Kidney glomerular epithelial cell (primary cell): ENCODE measurements at places on chromosomes 11 and 22.

DNA sequence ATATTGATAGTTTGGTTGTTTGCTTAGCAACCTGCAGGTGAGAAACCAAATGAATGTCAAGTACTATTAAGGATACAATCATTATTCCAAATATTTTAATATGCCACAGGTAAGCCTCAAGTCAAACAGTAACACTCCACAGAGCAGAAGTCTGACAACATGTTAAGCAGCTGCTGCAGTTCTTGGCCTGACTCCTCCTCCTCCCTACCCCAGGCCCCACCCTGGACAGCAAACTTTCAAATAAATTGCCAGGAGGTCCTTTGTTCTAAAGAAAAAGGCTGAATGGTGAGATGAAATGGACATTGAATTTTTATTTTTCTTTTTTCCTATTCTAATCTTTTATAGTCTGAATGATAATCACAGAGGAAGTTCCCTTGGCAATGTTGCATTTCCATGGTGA is 260.0 kb upstream of the POU2AF2 start:
- DNase-seq: no peak

DNA sequence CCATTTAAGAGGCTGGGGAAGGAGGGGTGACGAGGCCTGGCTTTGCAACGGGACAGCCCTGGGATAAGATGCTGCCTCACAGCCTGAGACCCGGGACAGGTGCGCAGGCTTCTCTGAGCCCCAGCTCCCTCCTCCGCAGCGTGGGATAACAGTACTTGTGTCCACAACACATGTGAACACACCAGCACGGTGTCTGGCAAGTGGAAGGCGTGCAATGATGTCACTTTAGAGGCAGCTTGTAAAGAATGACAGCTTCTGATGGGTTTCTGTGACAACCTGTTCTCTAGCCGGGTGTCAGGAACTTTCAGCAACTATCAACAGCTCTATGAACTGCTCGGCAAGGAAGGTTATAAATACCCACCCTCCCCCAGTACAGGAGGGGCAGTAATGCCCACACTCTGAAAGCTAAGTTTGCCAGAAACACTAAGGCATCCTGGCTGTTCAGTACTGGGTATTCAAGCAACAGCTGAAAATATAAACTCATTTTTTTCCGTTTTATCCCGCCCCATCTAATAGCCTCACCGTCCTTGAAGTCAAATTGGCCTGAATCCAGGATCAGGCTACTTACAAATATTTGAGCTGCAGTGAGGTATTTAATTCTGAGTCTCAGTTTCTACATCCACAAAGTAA is 59.7 kb downstream of the MYH9 start:
- no peak for DNase-seq

DNA sequence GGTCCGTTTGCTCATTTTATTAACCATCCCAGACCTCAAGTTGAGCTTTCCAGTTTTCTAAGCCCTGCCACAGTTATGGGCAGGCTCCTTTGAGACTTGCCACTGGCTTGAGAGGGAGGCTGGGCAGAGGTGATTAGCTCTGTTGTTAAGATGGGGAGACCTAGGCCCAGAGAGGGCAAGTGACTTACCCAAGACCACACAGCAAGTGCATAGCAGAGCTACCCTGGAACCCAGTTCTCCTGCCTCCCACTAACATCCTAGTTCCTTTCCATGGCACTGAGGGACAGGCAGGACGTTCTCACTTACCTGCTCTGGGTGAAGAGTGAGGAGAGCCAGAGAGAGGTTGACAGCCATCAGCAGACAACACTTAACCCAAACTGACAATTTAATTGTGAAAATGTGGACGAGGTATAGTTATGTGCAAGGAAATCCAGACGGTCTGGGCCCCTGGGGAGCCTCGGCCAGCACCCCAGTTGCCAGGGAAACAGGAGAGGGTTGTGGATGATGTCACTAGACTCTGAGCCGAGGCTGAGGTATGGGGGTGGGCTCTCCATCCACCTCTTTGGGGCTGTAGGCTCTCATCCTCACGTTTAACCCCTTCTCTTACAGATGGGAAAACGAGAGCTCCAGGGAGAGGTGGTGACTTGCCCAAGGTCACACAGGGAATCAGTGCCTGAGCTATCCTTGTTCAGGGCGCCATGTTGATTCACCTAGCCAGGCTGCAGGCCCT is 12.3 kb upstream of the WNT11 start:
- DNase-seq: no peak

DNA sequence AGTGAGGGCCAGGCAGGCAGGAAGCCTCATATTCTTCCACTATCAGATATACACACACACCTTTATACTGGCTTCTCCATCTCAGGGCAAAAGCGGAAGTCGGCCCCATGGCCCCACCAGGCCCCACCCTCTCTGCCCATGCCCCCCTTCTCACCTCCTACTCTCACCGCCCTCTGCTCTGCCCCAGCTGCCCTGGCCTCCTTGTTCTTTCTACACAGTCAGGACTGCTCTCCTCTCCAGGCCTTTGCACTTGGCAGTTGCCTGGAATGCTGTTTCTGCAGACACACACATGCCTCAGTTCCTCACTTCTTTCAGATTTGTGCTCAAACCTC is 25.3 kb downstream of the OTOG start:
- DNase-seq: no peak

- peak; percentile 33 for DNase-seq
Measured at GRCh38 chr11:86488553-86488952, 113.9 kb downstream of the CCDC81 start.

GRCh38 chr11:2752204-2752770 is 52.5 kb upstream of the KCNQ1OT1 start:
- DNase-seq: peak; percentile 86

DNA sequence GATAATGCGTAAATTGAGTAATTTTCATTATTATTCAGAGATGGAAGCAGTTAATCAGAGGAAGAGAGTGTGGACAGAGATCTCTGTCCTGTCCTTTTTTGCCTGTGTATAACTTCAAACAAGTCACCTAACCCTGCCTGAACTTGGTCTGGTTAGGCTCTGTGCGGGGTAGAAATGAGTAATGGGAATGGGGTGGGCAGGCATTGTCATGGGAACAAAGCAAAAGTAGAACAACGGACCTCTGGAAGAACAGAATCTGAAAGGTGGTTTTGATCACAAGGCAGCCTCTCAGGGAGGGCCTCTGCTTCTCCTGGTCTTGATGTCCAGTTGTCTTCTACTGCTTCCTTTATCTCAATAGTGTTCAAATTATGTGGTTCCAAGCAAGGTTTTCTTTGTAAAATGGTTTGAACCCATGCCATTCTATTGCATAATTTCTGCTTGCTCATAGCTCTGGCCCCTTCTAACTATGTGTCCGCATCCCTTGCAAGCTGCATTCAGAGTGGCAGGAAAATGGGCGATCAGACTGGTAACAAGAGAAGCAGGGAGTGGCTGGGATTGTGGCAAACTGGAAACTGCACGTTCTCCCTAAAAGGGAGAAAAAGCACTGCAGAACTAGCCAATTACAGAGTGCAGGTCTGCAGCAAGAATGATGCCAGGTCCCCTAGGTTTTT is 76.1 kb downstream of the PRR5L start:
- no peak for DNase-seq

DNA sequence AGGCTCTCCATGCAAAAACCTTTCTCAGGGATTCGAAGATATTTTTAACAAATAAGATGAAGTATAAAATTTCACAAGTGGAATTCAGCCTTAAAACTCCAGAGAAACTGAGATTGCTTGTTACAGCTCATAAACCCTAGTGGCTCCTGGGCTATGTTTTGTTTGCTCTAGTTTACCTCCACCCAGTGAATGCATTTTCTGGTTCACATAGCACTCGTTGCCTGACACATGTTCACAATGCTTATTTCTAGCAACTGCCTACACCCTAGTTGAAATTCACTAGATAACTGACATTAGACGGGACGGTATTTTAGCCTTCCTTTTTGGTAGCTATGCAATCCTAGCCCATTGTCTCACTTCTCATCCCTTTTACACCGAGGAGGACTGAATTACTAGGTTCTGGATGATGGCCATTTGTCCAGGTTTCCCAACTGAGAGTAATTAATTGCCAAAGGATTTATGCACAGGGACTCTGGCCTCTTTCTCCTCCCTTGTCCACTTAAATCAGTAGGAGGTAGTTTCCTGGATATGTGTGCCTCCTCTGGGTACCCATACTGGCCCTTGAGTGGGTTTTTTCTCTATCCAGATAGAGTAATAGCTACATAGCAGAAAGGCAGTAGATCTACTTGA is 951.6 kb downstream of the DLG2 start:
- no peak for DNase-seq

GRCh38 chr22:41525450-41526225 is 18.6 kb downstream of the POLR3H start:
- no peak for DNase-seq

GRCh38 chr22:37870273-37870672 is 21.1 kb downstream of the EIF3L start:
- DNase-seq: no peak

GRCh38 chr11:17741487-17741886 is 6.9 kb downstream of the KCNC1 start:
- DNase-seq: no peak

- DNase-seq: no peak
Measured at GRCh38 chr11:35567737-35568465, 42.5 kb upstream of the PAMR1 start.

- DNase-seq: no peak
Measured at GRCh38 chr22:22080270-22080669, 97.7 kb upstream of the TOP3B start.

DNA sequence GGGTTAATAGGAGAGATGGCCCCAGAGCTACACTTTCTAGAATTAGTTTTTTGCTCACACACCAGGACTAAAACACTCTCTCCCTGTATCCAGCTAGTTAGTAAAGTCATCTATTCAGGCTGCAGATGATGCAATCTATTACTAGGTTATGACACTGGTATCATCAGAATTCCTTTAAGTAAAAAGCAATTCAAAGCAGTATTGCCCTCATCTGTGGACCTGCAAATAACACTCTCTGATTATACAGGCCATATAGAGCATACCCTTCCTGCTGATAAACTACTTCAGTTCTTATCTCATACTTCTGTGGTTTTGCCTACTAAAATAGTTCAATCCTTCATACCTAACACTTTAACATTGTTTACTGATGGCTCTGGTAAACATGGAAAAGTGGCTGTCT is 13.5 kb upstream of the MTMR2 start:
- no peak for DNase-seq

DNA sequence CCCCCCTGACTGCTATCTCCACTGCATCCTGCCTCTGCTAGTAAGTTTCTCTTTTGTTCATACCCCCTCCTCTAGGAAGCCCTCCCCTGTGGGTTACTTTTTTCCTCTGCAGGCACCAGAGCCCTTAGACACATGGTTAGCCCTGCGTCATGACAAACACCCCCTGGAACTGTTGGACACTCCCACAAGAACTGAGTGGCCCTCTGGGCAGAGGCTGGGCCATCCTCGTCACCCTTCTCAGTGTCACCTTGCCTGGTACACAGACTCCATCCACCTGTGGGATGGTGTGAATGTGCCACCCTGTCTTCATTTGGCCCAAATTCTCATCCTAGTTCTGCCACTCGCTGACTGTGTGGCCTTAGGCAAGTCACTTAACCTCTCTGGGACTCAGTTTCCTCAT is 4.1 kb upstream of the RAB3IL1 start:
- DNase-seq: no peak

DNA sequence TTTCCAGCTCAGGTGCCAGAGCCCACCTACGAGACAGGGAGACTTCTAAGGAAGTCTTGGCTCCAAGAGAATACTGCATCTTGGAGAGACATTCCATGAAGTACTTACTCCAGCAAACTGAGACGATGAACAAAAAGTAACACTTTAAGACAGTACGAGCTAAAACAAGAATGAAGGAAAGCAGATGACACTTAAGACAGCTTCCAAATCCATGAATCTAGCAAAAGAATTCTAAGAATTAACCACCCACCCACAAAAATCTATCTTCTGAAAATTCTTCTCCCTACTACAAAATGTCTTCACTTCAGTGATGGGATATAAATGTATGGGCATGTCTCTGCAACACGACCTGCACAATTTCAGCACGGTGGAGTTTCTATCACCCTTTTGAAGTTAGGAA is 132.9 kb downstream of the C11orf58 start:
- no peak for DNase-seq

DNA sequence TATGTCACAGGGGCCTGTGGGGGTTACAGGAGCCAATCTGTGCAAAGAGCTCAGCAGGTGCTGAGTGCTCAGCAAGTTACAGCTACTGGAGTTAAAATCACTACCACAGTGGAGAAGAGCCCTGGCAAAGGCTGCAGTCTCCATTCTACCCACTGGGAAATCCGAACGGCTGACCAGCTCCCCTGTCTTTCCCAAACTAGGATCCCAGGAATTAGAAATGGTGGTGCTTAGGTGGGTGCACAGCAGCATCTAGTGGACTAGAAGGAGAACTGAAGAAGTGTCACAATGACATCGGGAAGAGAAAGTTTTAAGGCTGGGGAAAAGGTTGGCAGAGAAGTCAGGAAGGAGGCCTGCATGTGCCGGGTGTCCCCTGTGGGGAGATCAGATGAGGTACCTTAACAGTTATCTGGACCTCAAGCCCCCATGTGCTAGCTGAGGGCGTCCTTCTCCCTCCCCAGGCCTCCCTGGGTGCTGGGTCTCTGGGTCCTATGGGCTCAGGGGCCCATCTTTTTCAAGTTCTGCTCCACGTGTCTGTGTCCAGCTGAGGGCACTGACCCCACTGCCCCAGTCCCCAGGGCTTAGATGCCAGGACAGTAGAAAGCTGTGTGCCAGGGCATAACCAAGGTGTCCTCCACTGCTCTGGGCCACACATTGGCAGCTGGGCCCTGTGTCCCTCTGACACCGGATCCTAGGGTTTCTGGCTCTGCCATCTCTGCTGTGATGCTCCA is 1.9 kb downstream of the PIWIL3 start:
- DNase-seq: peak; percentile 19

DNA sequence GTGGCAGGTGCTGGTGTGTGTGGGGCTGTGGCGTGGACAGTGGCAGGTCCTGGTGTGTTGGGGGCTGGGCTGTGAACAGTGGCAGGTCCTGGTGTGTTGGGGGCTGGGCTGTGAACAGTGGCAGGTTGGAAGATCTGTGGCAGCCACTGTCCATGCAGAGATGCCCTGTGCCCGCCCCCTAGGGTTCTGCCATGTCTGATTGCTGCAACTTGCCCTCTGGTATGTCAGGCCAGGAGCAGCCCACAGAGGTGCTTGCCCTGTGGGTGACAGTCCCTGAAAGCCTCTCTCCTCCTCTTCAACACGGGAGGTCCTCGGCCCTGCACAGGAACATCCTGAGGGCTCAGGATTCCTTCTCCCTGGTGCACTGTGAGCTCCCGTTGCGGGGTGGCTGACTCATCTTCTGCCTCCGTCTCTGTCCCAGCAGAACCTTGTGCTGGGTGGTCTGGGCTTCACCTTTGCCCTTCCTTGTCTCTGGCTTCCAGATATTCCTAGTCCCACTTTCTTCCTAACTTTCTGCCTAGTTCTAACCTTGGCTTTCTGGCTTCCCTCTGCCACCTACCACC is 13.5 kb downstream of the OPCML start:
- no peak for DNase-seq

GRCh38 chr11:121467965-121468364 is 15.2 kb upstream of the SORL1-AS1 start:
- DNase-seq: no peak

- DNase-seq: no peak
Measured at GRCh38 chr11:125110506-125110905, 920 bp downstream of the TMEM218 start.

GRCh38 chr11:130278151-130278550 is 36.6 kb downstream of the ZBTB44 start:
- no peak for DNase-seq
